ENCODE measurements at places on chromosomes 16 and 17.

DNA sequence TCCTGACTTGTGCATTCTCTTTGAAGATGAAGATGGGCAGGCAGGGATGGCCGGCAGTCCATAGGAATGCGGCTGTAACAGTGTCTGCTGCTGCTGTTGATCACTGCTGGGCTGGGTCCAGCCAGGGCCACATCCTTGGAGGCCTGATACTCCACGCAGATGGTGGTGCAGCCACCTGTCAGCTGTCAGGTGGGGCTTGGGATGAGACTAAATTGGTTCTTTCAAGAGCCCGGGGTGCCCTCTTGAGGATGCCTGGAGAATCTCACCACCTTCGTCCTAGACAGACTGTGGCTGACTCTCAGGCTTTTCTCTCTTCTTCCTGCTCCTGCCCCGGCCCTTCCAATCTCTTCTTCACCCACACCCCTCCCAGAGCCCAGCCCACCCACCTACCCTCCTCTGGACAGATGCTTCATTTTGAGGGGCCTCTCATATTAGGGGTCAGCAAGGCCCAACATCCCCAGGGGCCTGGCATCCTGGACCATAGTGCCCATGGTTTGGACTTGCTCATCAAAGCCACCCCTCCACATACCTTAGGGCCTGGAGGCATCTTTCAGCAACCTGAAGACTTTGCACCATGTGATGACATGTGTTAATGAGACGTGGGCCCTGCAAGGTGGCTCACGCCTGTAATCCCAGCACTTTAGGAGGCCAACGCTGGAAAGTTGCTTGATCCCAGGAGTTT is 19.1 kb downstream of the OSBPL7 start:
- peak; percentile 75 for DNase-seq

- DNase-seq, result no peak
Measured at GRCh38 chr17:72617557-72617956, 474.9 kb downstream of the SLC39A11 start.

GRCh38 chr17:236641-237405 is 55.4 kb upstream of the DOC2B start:
- peak; percentile 18 for DNase-seq

- DNase-seq, result no peak
Measured at GRCh38 chr16:85908444-85908843, 9.5 kb downstream of the IRF8 start.

DNA sequence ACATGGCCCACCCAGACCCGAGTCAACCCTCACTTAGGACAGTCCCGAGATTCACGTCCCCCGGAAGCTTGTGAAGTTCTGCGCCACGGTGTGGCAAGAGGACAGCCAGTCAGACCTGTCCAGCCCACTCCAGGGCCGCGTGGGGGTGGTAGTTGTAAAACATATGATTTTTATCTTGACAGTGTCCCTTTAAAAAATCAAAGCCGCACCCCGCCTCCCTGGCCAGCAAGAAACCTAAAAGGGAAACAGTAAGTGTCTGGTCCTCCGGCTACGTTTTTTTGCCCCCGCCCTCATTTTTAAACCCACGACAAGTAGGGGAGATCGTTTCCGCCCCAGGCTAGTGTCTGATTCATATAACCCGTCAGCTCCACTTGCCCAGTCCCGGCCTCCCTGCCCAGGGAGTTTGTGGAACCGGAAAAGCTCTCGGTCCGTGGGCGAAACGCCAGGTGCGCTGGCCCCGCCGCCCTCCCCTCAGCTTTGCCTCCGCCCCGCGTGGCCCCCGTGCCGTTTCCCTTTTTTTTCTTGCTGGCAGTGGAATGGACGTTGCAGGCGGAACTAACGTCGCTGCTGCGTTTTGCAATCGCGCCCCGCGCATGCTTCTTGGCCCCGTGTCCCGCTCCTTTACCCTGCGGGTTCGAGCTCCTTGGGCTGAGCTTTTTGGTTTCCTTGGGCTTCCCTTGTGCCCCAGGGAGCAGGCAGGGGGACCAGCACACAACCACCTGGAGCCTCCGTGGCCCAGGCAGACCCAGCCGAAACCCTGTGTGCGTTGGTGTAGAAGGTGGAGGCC is 13.3 kb upstream of the NUDT16L1 start:
- DNase-seq, result no peak

DNA sequence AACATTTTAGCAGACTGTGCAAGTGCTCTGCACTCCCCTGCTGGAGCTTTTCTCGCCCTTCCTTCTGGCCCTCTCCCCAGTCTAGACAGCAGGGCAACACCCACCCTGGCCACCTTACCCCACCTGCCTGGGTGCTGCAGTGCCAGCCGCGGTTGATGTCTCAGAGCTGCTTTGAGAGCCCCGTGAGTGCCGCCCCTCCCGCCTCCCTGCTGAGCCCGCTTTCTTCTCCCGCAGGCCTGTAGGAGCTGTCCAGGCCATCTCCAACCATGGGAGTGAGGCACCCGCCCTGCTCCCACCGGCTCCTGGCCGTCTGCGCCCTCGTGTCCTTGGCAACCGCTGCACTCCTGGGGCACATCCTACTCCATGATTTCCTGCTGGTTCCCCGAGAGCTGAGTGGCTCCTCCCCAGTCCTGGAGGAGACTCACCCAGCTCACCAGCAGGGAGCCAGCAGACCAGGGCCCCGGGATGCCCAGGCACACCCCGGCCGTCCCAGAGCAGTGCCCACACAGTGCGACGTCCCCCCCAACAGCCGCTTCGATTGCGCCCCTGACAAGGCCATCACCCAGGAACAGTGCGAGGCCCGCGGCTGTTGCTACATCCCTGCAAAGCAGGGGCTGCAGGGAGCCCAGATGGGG is 3.1 kb downstream of the GAA start:
- no peak for DNase-seq

DNA sequence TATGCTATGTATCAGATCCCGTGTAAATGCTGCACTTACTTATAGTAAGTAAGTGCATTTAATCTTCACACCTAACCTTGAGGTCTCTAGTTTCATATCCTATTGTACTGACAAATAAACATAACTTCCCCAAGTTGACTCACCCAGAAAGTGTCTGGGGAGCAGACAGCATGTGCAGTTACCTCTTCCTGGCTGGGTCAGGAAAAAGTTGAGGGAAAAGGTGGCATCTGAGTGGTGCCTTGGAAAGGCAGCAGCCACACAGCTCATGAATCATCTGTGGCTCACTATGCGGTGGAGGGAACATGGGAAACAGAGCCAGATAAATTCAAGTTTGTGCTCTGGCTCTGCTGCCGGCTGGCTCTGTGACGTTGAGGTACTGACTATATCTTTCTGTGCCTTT is 382.0 kb upstream of the DYNLRB2 start:
- DNase-seq, result peak; percentile 83

DNA sequence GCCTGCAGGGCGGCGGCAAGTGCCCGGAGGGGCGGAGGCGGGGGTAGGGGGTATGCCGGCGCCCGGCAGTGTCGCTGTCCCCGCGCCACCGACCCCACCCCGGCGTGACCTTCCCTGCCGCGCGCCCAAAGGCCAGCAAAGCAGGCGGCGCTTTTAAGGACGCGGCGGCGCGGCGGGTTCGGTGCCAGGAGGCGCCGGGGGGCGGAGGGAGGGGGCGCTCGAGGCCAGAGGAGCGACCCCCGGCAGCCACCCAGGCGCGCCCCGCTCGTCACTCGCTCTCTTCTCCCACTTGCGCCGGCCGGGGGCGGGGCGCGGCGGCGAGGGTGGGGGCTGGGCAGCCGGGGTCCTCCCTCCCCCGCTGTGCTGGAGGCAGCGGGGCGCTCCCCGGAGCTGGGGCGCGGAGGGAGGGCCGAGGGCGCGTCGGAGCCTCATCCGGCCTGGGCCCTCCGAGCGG is 8.6 kb upstream of the BAHCC1 start:
- DNase-seq, result no peak

DNA sequence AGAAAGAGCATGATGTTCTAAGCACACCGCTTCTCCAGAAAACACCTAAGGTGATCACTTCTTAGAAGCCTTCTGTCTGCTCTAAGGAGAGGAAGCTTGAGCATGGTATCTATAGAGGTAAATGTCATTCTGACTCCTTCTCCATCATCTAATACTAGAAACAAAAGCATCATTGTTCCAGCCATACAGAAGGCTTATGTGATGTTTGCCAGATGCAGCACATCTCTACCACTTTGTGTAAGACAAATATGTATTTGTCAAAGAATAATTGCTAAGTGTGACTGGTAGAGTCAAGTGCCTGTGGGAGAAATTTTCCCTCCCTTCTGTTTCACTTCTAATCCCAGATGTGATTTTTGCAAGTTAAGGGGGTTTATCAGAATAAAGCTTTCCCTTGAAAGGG is 217.1 kb downstream of the HS3ST3A1 start:
- DNase-seq, result no peak

All from urothelium cell line (cell line).